Natural killer cell (primary cell): ENCODE measurements at places on chromosomes 7 and 10.

DNA sequence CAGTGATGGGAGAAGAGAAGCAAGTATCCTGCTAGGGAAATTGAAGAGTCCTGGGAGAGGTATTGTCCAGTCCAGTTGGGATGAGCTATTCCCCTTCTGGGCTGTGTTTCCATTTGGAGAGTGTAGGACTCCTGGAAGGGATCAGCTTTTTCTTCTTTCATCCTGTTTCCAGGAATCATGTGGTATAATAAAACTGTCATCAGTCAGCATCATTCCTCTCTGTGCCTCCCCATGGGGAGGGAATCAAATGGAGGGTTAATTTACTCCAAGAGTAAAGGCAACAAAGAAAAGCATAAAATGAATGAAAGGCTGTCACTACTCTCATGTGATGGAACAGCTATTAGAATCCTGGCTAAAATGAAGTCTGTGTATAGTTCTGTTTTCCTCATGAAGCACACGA, 429.9 kb downstream of the SORCS3 start:
- no peak for DNase-seq
- no peaks in the 10 kb centered on the region for H3K36me3 ChIP-seq
- H3K27me3 ChIP-seq, result no peaks in the 10 kb centered on the region
- H3K4me1 ChIP-seq, result no peaks in the 10 kb centered on the region
- no peak overlapping the region for H3K27ac ChIP-seq
- H3K4me3 ChIP-seq, result no peak overlapping the region

DNA sequence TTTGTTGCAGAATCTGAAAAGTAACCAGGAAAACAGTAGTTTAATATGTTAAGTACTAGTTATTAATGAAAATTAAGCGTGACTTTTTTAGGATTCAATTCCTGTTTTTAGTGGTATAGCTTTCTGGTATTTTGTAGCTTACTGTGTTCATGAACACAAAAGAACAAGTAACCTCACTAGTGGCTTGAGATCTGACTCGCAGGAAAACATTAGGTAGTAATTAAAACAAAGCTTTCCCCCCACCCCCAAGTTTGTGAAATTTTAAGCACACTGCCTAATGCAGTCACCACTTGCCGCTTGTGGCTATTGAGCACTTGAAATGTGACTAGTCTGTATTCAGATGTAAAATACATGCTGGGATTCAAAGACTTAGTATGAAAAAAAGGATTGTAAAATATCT, 102.5 kb upstream of the RPA3 start:
- no peak for DNase-seq
- no peaks in the 10 kb centered on the region for H3K36me3 ChIP-seq
- peaks cover 11% of the 10 kb centered on the region for H3K4me1 ChIP-seq

GRCh38 chr10:15027741-15028140, 16.0 kb upstream of the OLAH start:
- H3K27ac ChIP-seq, result no peak overlapping the region
- DNase-seq, result no peak
- H3K4me3 ChIP-seq, result no peak overlapping the region
- no peaks in the 10 kb centered on the region for H3K36me3 ChIP-seq
- no peaks in the 10 kb centered on the region for H3K4me1 ChIP-seq
- no peaks in the 10 kb centered on the region for H3K27me3 ChIP-seq

GRCh38 chr7:112708236-112708635, 82.0 kb downstream of the TMEM168 start:
- H3K4me1 ChIP-seq, result no peaks in the 10 kb centered on the region
- no peaks in the 10 kb centered on the region for H3K27me3 ChIP-seq
- H3K36me3 ChIP-seq, result no peaks in the 10 kb centered on the region
- H3K4me3 ChIP-seq, result no peak overlapping the region
- DNase-seq, result no peak

GRCh38 chr10:48511875-48512231, 93.0 kb downstream of the ARHGAP22 start:
- H3K27me3 ChIP-seq, result no peaks in the 10 kb centered on the region
- no peak overlapping the region for H3K27ac ChIP-seq
- DNase-seq, result no peak
- H3K4me3 ChIP-seq, result no peak overlapping the region

DNA sequence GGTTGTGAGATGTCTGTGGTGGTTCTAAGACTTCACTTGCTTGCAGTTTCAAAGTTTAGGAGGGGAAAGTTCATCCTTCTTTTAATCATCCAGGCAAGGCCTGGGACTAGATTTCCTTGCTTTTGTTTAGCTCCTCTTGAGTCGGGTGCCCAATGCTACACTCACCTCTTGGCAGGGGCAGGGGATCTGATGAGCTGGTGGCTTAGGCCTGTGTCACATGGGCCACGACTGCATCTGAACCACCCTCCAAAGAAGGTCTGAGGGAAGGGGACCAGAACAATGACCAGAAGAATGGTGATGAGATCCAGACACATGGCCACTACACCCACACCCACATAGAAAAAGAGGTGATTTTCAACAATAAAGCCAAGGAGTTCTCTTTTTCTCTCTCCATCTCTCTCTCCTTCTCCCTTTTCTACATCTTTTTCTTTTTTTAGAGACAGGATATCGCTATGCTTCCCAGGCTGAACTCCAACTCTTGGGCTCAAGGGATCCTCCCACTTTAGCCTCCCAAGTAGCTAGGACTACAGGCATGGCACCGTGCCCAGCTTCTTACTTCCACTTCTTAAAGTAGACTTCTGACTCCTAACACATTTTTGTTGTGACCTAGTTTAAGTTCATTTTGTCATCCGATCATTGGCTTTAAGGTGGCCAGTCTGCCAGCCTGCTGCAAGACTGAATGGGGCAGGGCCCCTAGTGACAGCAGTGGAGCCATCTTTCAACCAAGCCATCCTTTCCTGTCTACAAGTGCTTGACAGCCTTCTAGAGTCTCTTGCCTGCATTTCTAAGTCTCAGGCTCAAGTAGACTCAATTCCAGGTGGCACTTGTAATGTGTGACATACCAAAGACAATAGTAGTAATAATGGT, 350.9 kb downstream of the RNLS start:
- H3K4me1 ChIP-seq, result no peaks in the 10 kb centered on the region
- no peak for DNase-seq
- H3K27me3 ChIP-seq, result no peaks in the 10 kb centered on the region
- no peak overlapping the region for H3K27ac ChIP-seq
- no peaks in the 10 kb centered on the region for H3K36me3 ChIP-seq

DNA sequence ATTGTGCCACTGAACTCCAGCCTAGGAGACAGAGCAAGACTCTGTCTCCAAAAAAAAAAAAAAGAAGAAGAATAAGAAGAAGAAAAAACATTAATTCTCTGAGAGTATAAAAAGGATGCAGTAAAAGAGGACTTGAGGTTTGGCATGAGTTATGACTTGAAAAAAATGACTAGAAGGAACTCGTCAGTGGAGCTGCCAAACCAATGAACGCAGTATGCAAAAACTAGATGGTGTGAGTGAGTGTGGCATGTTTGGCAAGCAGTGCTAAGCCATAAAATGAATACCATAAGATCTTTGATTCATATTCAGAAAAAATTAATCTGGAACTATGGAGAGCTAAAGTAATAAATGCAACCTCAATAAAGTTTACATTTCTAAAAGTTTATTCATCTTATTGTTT, 68.6 kb upstream of the MEOX2 start:
- no peak overlapping the region for H3K27ac ChIP-seq
- no peaks in the 10 kb centered on the region for H3K4me1 ChIP-seq
- H3K4me3 ChIP-seq, result no peak overlapping the region
- H3K36me3 ChIP-seq, result no peaks in the 10 kb centered on the region
- no peaks in the 10 kb centered on the region for H3K27me3 ChIP-seq

DNA sequence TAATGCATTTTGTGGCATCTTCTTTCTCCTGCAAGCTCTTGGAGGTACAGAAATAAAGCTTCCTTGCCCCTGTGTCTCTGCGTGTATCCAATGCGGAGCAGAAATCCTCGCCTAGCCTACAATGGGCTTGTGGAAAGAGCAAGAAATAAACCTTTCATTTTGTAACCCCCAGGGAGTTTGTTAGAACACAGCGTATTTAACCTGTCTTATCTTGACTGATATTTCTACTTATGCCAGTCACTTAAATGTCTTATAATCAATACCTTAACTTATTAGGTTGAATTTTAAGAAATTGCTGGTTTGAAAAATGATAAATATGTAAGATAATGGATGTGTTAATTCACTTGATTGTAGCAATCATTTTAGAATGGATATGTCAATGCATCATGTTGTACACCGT, 629.8 kb upstream of the IGFBP3 start:
- H3K4me1 ChIP-seq, result no peaks in the 10 kb centered on the region
- no peak overlapping the region for H3K27ac ChIP-seq
- H3K36me3 ChIP-seq, result no peaks in the 10 kb centered on the region
- no peak for DNase-seq

DNA sequence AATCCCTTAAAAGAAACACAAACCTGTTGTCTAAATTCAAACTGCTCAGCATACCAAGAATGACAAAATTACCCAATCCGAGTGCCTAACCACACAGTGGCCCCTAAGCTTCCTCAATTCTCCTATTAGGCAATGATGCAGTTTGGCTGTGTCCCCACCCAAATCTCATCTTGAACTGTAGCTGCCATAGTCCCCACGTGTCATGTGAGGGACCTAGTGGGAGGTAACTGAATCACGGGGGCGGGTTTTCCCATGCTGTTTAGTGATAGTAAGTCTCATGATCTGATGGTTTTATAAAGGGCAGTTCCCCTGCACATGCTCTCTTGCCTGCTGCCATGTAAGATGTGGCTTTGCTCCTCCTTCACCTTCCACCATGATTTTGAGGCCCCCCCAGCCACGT, 21.9 kb downstream of the PSAP start:
- peaks cover 78% of the 10 kb centered on the region for H3K36me3 ChIP-seq
- H3K27ac ChIP-seq, result no peak overlapping the region
- peaks cover 13% of the 10 kb centered on the region for H3K4me1 ChIP-seq
- H3K4me3 ChIP-seq, result no peak overlapping the region
